ENCODE measurements at places on chromosomes 7 and 10.

GRCh38 chr10:13684252-13684791 is 97.6 kb downstream of the PRPF18 start:
- peak; percentile 64 for DNase-seq

- no peak for DNase-seq
These were observed 14.2 kb downstream of the VTI1A start for GRCh38 chr10:112461029-112461887.

DNA sequence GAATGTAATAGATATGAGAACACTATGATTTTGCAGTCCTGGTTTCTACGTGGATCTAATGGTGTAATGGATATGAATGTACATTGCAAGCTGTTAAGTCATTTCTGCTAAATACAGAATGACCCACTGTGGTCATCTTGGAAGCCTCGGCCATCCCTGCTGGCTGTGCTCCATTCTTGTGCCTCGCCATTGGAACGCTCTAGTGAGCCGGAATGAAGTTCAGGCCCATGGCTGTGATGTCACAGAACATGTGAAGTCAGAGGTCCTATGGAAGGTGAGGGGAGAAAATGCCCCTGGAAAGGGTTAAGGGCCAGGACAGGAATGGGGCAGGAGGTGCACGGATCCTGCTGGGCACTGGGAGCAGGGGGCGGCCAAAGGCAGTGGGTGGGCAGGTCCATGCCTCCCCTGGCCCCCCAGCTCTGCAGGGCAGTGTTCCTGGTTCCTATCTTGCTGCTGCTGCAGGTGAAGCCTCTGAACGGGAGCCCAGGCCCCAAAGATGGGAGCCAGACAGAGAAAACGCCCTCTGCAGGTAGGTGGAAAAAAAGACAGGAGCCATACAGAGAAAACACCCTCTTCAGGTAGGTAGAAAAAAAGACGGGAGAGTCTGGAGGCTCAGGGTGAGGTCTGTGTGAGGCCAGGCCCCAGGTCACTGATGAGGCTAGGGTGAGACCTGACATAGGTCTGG is at the start of gene LLCFC1:
Gene LLCFC1 (plus strand): TSS at position 259 of the 685 bp plus-strand sequence. CDS start 138 bp downstream, at position 397.
- no peak for DNase-seq

GRCh38 chr10:67912331-67912946 is 28.0 kb downstream of the SIRT1 start:
- no peak for DNase-seq

GRCh38 chr7:80224415-80224814 is 89.8 kb downstream of the GNAI1 start:
- no peak for DNase-seq

GRCh38 chr7:124029396-124030188 is 3.3 kb downstream of the TMEM229A start:
- no peak for DNase-seq

DNA sequence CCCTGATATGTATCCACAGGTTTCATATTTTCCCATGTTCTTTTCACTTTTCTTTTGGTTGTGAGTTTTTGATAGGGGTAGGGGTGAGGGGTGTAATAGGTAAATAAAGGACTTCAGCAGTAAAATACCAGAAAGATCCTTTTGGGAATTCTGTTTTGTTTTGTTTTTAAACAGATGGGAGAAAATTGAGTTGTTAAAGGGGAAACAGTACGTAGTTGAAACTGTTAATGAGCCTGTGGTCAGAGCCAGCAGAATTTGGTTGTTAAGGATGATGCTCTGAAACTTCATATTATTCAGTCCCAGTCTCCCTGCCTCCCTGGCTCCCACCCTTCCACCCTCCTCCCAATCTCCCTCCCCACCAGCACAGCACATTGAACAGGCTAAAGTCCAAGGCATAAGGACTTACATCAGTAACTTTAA is 195.9 kb downstream of the CREB5 start:
- no peak for DNase-seq

GRCh38 chr10:66983475-66983818 is 57.6 kb downstream of the LRRTM3 start:
- DNase-seq: no peak

DNA sequence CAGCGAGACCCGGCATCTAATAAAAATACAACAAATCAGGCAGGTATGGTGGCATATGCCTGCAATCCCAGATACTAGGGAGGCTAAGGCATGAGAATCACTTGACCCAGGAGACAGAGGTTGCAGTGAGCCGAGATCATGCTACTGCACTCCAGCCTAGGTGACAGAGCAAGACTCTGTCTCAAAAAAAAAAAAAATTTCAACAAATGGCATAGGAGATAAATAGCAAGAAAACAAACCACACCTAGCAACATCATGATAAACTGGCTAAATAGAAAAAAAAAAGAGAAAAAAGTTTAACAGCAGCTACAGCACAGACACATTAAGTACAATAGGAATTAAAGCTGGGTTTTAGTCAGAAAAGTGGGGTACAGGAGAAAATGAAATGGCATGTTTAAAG is 1034.6 kb upstream of the LRRN3 start:
- DNase-seq: no peak

- DNase-seq: no peak
These were observed 156.4 kb upstream of the MTPN start for GRCh38 chr7:136133551-136133950.

- DNase-seq: no peak
These were observed 3.8 kb downstream of the BCCIP start for GRCh38 chr10:125827133-125827532.

DNA sequence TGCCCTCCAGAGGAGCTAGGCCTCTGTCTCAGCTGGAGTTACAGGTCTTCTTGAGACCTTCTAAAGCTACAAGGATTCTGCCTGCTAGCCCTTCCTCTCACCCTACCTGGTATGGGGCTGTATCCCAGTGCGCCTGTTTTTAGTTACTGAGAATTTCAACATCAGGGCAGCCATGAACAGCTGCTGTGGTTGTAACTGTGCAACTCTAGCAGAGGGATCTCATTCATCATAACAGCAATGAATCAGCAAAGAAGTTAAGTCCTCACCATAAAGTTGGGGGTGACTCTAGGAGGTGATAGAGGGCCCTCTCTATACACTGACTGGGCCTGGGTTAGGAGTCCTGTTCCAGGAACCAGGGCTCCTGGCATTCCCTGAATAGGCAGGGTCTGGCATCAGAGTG is 14.0 kb upstream of the CDH23 start:
- DNase-seq: no peak

DNA sequence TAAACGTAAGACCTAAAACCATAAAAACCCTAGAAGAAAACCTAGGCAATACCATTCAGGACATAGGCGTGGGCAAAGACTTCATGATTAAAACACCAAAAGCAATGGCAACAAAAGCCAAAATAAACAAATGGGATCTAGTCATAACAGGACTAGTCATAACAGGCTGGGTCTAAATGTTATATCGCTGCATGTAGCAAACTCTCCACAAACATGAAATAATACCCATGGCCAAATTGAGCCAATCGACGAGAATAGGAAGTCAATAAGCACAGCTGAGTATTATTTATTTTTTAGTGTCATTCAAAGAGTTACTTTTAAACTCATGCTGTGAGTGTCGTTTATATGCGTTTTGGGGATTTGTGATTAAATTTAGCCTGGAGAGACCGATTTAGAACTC is 225.1 kb downstream of the TFEC start:
- DNase-seq: no peak

GRCh38 chr10:124562425-124563060 is 100.9 kb downstream of the LHPP start:
- no peak for DNase-seq

DNA sequence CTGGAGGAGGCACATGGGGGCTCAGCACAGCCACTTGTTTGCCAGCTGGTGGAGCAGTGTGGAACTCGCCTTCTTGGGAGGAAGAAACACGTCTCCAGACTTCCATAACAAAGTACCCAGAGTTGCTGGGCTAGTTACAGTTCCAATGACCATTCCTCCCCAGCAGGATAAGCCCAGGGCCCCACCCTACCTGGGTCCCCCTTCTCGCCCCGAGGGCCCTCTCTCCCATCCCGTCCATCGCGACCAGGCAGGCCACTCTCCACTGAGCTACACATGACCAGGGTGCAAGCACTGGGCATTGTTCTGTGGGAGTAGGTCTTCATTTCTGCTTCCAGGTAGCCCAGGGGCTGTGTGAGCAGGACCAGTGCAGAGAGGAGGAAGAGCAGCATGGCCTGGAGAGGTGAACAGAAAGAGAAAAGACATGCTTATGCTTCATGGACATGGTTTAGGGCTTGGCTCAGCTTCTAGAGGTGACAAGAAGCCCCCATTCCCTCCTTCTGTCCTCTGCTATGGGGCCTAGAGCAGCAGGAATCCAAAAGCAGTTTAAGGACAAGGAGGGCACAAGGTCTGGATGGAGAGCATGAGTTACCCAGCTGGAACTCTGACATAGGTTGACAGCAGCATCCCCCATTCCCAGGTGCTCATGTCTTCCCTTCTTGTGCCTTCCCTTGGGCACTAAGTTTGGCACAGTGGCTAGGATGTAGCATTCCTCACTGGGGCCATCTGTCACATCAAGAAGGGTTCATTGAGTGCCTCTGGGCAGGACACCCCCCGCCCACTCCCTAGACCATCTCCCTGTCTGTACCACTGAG is 2.4 kb downstream of the SFTPD start:
- no peak for DNase-seq

DNA sequence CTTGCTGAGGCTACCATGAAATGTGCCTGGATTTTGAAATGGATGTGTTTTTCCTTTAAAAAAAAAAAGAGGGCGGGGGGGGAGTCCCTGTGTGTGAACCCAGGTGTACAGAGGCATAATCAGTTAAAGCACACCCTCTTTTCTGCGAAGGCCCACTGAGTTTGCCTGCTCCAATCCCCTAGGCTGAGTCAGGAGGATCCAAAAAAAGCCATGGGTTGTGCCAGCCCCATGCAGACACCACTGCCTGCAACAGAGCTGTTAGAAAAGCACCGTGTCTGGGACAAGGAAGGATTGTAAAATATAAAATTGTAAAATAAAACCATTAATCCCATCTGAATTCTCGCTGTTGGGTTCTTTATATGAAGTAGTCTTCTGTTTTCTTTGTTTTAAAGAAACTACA is 217.9 kb downstream of the ADAM12 start:
- no peak for DNase-seq

DNA sequence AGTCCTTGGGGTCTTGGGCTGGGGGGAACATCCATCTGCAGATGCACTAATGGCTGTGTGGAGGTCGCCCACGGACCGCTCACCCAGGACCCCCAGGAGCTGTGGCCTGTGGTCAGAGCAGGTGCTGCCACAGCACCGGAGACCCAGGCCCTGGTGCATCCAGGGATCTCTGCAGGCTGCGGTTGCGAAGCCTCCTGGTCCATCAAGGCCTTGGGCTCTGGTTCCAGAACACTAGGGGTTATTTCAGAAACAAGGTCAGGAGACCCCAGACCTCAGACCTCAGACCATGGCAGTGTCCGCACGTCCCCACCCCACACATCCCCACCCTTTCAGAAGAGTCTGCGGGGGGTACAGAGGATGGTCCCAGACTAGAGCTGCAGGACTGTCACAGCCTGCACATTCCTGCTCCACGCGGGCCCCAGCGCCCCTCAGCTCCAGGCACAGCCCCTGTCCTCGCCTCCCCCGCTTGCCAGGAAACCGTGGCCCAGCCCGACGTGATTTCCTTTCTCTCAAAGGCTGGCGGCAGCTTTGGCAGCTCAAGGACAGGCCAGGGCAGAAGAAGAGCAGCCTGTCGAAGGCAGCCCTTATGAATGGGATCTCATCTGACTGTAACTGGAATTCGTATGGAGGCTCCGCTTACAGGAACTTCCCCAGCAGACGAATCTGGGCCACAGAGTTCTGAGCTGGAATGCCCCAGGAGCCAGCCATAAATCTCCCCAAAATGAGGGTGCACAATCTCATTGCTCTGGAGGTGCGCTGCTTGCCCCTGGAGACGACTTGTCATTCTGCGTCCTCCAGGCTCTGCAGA is 136.2 kb upstream of the RET start:
- DNase-seq: no peak

GRCh38 chr10:3339531-3339950 is 167.0 kb upstream of the PITRM1 start:
- no peak for DNase-seq

DNA sequence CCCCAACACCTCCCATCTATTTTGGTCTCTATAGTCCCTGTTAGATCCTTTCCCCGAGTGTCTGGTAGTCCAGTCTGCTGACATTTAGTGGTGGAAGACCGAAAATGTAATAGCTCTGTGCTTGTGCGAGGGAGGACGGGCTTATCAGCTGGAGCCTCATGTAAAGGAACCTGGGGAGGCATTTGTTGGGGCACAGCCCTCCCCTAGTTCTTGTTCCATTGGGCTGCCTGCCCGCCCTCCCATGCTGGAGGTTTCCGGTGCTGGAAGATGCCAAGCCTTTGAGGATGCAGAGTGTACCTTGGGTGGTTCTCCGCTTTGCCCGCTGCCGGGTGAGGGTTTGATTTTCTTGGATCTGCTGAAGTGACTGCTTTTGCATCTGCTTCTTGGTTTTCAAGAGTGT is 5.4 kb downstream of the ZNF862 start:
- DNase-seq: no peak

DNA sequence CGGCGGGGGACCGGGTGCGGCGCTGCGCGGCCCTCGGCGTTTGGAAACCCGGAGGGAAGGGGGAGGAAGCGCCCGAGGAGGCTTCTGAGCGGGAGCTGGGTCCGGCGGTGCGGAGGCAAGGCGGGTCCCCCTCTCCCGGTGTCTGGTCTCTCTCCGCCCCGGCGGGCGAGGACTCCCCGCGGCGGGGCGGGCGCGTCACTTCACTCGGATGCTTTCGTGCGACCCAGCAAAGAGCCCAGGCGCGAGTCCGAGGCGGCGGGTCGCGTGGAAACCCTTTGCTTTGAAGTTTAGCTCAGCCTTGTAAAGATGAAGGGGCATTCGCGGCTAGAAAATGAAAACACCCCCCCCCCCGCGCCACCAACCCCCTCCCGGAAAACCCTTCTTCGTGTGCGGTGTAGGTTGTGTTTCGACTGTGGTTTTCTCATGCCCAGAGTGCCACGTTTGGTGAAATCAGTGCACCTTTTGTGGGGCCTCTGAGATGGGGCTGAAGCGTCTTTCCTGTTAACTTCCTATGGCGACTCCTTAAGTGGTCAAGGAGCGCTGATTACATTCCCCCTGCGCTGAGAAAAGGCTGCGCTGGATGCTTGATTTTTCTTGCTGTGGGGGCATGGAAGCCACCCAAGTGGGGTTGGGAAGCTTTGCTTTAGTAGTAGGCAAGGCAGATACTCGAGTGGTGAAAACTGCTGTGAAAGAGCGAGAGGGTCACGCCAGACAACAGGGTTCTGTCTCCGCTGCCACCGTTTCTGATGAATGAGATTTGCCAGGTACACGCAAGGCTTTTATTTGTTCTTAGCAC is 876 bp downstream of the GNAI1 start:
- DNase-seq: peak; percentile 49

DNA sequence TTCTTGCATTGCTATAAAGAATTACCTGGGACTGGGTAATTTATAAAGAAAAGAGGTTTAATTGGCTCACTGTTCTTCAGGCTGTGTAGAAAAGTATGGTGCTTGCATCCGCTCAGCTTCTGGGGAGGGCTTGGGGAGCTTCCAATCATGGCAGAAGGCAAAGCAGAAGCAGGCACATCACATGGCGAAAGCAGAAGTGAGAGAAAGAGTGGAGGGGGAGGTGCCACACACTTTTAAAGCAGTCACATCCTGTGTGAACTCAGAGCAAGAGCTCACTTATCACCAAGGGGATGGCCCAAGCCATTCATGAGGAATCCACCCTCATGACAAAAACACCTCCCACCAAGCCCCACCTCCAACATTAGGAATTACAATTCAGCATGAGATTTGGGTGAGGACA is 303.5 kb downstream of the OTUD1 start:
- DNase-seq: no peak

- DNase-seq: no peak
These were observed 279.1 kb downstream of the CCSER2 start for GRCh38 chr10:84607523-84607922.

Measured in frontal cortex (tissue), 4 donors.